ENCODE measurements at places on chromosomes 5 and 9. TPM values are rescaled to one million over a fixed set of nuclear protein-coding genes. Genes with fewer than 3 reads are reported as not detected.

DNA sequence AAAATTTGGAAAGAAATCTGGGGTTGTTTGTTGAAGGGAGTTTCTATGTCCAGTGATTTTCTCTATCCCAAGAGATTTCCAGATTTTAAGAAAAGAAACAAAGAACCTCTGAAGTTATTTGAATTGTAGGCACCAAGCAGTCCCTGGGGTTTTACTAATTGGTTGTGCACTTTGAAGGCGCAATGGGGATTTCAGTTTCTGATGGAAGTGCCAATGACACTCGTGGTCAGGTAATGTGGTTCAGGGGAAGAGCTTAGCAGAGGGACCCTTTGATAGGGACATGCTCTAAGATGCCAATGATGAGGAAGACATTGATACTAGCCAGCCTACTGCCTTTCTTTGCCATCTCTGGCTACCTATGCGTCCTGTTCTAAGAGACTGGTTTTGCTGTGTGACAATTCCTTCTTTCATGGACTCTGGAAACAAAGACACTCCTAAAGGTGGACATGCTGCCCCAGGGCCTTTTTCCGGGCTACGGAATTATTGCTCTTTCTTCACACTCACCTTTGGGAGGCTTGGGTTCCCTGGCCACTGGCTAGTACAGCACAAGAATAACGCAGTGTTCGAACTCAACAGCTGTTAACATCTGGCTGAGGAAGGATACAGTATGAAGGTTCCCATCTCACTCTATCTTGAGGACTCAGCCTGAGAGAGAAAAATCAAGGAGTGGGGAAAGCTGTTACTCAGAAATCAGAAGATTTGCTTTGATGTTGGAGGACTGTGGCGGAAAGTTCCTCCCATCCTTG is 6.9 kb upstream of the TRAF1 start:
- no peaks in the 10 kb centered on the region for H3K27me3 ChIP-seq
- H3K4me3 ChIP-seq, result no peak overlapping the region
- no peaks in the 10 kb centered on the region for H3K36me3 ChIP-seq
- H3K27ac ChIP-seq, result no peak overlapping the region
- H3K4me1 ChIP-seq, result peaks cover 47% of the 10 kb centered on the region

DNA sequence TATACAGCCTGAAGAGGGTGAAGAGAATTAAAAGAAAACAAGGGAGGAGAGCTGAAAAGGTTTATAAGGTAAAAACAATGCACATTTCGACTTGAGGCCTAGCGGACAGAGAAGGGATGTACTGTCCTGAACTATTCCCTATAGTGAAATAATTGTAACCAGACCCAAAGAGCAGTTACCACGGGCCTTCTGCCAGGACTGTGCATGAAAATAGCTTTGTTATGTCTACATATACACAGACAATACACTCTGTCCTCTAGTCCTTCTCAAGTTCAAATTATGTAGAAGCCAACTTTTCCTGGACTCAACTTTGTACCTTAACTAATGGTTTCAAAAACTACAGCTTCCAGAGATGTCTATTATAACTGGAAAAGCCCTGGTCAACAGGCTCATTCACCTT is 223.7 kb downstream of the PCSK5 start:
- H3K4me1 ChIP-seq, result peaks cover 10% of the 10 kb centered on the region
- no peak overlapping the region for H3K4me3 ChIP-seq
- H3K36me3 ChIP-seq, result no peaks in the 10 kb centered on the region
- no peaks in the 10 kb centered on the region for H3K27me3 ChIP-seq
- H3K27ac ChIP-seq, result no peak overlapping the region
- DNase-seq, result no peak

DNA sequence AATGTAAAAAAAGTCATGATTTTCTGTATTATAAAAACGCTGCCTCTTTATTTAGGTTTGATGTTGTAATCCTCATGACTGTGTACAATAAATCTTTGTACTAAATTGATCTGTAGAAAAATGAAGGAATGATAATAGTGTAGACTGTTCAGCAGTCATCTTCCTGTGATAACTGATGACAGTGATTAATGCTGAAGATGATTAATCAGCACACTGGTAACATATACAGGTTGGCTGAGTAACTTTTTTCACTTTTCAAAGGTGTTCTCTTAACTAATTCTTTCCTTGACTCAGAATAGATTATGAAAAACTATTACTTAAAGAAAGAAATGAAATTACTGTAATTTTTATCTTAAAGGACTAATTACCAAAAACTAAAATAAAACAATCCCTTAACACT is 122.5 kb downstream of the RFX3 start:
- no peaks in the 10 kb centered on the region for H3K27me3 ChIP-seq
- H3K4me3 ChIP-seq, result no peak overlapping the region
- H3K4me1 ChIP-seq, result no peaks in the 10 kb centered on the region
- no peak overlapping the region for H3K27ac ChIP-seq

DNA sequence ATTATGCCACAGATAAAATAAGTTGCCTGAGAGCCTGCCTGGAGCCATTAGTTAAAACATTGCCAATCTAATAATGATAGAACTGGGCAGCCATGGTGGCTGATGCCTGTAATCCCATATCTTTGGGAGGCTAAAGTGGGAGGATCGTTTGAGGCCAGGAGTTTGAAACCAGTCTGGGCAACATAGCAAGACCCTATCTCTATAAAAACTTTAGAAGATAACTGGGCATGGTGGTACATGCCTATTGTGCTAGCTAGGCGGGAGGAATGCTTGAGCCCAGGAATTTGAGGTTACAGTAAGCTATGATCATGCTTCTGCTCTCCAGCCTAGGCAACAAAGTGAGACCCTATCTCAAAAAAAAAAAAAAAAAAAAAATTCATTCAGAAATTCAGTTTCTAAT is 52.6 kb downstream of the RAI14 start:
- no peak overlapping the region for H3K27ac ChIP-seq
- no peak for DNase-seq
- H3K36me3 ChIP-seq, result no peaks in the 10 kb centered on the region
- no peak overlapping the region for H3K4me3 ChIP-seq
- H3K4me1 ChIP-seq, result peaks cover 5% of the 10 kb centered on the region
- H3K27me3 ChIP-seq, result no peaks in the 10 kb centered on the region

LMAN2 gene
- total RNA-seq, result 155 TPM

Measured in left lung (tissue), 14 donors.